Dermis lymphatic vessel endothelial cell (primary cell): ENCODE measurements at places on chromosomes 4 and X. TPM values are rescaled to one million over a fixed set of nuclear protein-coding genes. Genes with fewer than 3 reads are reported as not detected.

The GPRASP3 gene
- 3.4 and 6.0 TPM in 2 replicates for total RNA-seq

The PLS3 gene
- total RNA-seq = 320 and 419 TPM in 2 replicates

The GLUD2 gene
- 0.43 and 0.87 TPM in 2 replicates for total RNA-seq

The TXK gene
- total RNA-seq = 0.09 and 0.11 TPM in 2 replicates

The BRS3 gene
- not detected in 2 replicates for total RNA-seq

The CCDC110 gene
- 0.43 and 0.60 TPM in 2 replicates for total RNA-seq

The PARM1 gene
- total RNA-seq = under 0.01 and 0.11 TPM in 2 replicates

The FAM47E gene
- total RNA-seq = 0.17 and 0.22 TPM in 2 replicates

The CYBB gene
- not detected in 2 replicates for total RNA-seq

The FATE1 gene
- not detected in 2 replicates for total RNA-seq

The USP26 gene
- total RNA-seq = not detected in 2 replicates

The HSD17B13 gene
- under 0.01 and 0.09 TPM in 2 replicates for total RNA-seq

The RHOXF2B gene
- not detected in 2 replicates for total RNA-seq

The BEND2 gene
- not detected in 2 replicates for total RNA-seq

The ENPEP gene
- 0.17 and 0.33 TPM in 2 replicates for total RNA-seq

The NPY5R gene
- total RNA-seq = not detected in 2 replicates

The NLRP2B gene
- total RNA-seq = under 0.01 TPM in 2 replicates

The DOK7 gene
- 0.11 TPM in 1 of 2 replicates, not detected in the other for total RNA-seq

The QDPR gene
- total RNA-seq = 14.4 and 18.7 TPM in 2 replicates

The ADH6 gene
- not detected in 2 replicates for total RNA-seq

The TRAM1L1 gene
- total RNA-seq = 0.22 and 1.0 TPM in 2 replicates

The HTRA3 gene
- 1.0 and 2.2 TPM in 2 replicates for total RNA-seq

The TMPRSS11D gene
- total RNA-seq = under 0.01 TPM in 2 replicates

The SCRG1 gene
- not detected in 2 replicates for total RNA-seq

The CXorf51B gene
- total RNA-seq = not detected in 2 replicates

The STPG2 gene
- under 0.01 and 0.17 TPM in 2 replicates for total RNA-seq

The TSPAN7 gene
- total RNA-seq = 22.8 and 25.1 TPM in 2 replicates

The ETDB gene
- not detected in 2 replicates for total RNA-seq

The PLXNB3 gene
- total RNA-seq = 2.4 and 3.1 TPM in 2 replicates
